A549 treated with CORT108297 at 1 μM for 4 hours (cell line): ENCODE measurements at places on chromosomes 2 and 18. TPM values are rescaled to one million over a fixed set of nuclear protein-coding genes. Genes with fewer than 3 reads are reported as not detected.

Gene DPP10
- total RNA-seq, result not detected in 5 replicates

Gene DTNA
- 0.14 to 0.29 TPM (median 0.23 TPM) in 5 replicates for total RNA-seq

Gene RFTN2
- total RNA-seq, result 0.01 TPM in 1 of 5 replicates, not detected in the others

Gene ANKRD30BL
- not detected in 5 replicates for total RNA-seq

Gene RNU2-63P
- total RNA-seq, result not detected in 5 replicates

Gene C1D
- total RNA-seq, result 34.9 to 60.9 TPM (median 35.6 TPM) in 5 replicates

Gene POLE4
- total RNA-seq, result 99.2 to 200 TPM (median 158 TPM) in 5 replicates

Gene UGT1A3
- total RNA-seq, result 0.07 to 0.17 TPM (median 0.13 TPM) in 3 of 5 replicates, not detected in the others

Gene KLHL41
- total RNA-seq, result 0.07 to 0.37 TPM (median 0.21 TPM) in 5 replicates

Gene SULT1C4
- total RNA-seq, result 0.11 to 0.13 TPM in 2 of 5 replicates, not detected in the others

Gene TRAPPC12
- 49.8 to 73.3 TPM (median 67.6 TPM) in 5 replicates for total RNA-seq

Gene KLHL14
- total RNA-seq, result not detected in 5 replicates

Gene TRAF3IP1
- 9.3 to 14.3 TPM (median 13.2 TPM) in 5 replicates for total RNA-seq

Gene HSBP1L1
- 10.7 to 14.2 TPM (median 12.6 TPM) in 5 replicates for total RNA-seq

Gene ESPNL
- 0.12 to 0.36 TPM (median 0.22 TPM) in 5 replicates for total RNA-seq
